Cortex of kidney (tissue), 1 donor: ENCODE measurements at places on chromosomes 7 and 10.

GRCh38 chr7:98394377-98394836, 6.5 kb downstream of the BAIAP2L1 start:
- no peak for DNase-seq

GRCh38 chr7:132915647-132916046, 166.2 kb downstream of the CHCHD3 start:
- no peak for DNase-seq

- DNase-seq = no peak
Observed at GRCh38 chr7:116632384-116632783, 39.6 kb upstream of the MET start.

GRCh38 chr7:95545007-95545615, 51.2 kb downstream of the PDK4 start:
- no peak for DNase-seq

DNA sequence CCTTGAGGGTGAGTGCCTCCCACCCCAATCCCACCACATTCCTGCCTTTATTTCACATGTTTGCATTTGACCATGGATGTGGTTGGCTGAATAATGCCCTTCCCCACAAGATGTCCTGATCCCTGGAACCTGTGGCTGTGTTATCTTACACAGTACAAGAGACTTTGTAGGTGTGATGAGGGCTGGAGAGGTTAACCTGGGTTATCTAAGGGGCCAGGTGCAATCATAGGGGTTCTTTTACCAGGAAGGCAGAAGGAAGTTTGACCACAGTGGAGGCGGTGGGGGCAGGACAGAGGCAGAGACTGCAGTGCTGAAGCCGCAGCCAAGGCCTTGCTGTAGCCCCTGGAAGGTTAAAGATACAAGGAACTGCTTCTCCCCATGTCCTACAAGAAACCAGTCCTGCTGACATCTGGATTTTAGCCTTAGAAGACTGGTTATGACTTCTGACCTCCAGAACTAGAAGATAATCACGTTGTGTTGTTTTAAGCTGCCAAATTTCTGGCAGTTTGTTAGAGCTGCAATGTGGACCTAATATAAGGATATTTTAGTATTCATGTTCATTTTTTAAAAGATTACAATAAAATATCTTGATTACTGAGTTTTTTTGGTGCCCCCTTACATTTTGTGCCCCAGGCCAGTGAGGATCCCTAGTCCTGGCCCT, 136.6 kb downstream of the ARHGAP22 start:
- DNase-seq = no peak

DNA sequence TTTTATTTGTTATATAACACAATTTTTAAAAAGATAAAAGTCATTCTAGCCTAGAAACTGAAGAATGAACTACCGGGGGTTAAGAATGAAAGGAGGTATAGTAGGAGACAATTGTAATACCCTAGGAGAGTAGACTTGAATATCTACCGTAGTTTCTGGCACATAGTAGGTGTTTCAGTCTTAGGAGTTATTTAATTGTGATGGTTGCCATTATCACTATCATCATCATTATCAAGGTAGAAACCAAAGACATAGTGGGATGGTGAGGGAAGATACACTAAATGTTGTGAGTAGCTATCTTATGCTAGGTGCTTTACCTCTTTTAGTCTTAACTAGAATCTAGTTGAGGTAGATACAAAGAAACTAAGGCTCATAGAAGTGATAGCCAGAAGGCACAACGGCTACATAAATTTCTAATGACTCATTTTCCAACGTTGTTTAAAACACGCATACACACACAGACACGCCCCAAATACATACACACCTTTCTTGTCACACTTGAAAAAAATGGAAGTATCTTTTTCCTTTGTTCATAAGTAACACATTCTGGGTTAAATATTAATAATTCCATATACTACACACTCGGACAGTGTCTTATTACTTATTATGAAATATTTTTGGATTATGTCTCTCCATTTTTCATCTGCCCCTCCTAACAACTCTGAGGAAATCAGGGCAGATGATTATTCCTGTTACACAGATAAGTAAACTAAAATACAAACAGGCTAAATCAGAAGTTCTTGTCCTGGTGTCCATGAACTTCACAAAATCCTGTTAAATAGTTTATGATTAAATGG, 2.0 kb upstream of the ANLN start:
- DNase-seq = no peak

- no peak for DNase-seq
Observed at GRCh38 chr7:81268551-81268950, 349.7 kb upstream of the SEMA3C start.

- DNase-seq = no peak
Observed at GRCh38 chr7:36967387-36967786, 243.1 kb upstream of the AOAH start.

DNA sequence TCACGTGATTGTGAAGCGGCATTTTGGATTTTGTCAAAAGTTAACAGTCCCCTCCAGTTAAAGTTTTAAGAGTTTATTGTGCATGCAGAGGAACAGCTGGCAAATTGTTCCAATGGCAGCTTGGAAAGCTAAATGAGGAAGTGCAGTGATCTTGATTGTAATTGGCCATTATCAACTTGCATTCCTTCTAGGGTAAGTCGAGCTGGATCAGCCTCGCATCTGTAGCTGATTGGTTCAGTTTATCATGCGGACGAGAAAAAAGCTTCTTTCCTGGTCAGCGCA, 566 bp downstream of the ZNF789 start:
- no peak for DNase-seq

- DNase-seq = no peak
Observed at GRCh38 chr7:47932016-47932415, 16.2 kb downstream of the PKD1L1 start.

GRCh38 chr10:62047960-62048383, 146.5 kb downstream of the ARID5B start:
- no peak for DNase-seq

DNA sequence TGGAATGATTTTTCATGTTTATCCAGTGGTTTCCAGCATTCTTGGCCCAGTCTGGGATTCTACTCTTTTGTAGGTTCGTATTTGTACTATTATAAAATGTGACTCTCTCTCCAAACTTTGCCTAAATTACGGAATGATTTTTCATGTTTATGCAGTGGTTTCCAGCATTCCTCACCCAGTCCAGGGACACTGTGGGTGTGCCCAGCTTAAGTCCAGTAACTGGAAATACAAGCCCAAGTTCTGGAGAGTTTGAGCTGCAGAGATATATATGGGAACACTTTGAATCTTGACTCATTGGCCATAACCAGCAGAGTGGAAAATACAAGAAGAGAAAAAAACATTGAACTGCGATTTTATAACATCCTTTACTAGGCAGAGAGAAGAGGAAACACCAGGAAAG, 5.9 kb upstream of the MAGI2 start:
- no peak for DNase-seq

DNA sequence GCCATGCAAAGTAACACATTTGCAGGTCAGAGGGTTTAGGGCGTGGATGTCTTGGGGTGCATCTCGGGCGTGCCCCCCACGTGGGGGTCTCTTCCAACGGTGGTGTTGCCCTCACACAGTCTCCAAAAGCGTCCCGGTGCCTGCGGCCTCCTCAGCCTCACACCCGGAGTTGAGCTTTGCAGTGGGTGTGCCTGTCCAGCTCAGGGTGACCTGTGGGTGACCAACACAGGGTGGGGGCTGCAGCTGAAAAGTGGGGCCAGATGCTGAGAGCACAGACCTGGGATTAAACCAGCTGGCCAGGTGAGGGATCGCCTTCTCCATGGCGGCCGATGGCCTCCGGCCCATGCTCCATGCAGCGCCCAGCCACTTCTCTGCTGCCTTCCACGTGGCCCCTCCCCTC, 63.1 kb downstream of the PWWP2B start:
- no peak for DNase-seq

DNA sequence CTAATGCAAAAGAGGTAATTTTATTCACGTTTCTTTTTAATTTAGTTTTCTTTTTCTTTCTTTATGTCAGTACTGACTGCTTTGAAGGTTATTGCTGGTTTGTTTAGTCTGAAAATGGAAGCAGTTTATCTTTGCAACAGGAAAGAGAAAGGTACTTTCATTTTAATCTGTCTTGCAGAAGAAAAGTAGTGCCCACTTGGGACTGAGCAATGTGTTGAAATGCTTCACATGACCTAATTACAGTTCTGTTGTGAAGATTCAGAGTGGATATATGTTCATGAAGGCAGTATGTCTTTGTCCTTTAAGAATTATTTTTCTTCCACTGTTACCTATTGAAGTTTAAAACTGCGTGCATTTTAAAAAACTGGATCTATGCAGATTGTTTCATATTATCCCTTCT, 80.1 kb downstream of the ANKIB1 start:
- no peak for DNase-seq

- no peak for DNase-seq
Observed at GRCh38 chr7:25861601-25862260, 290.3 kb upstream of the NFE2L3 start.

DNA sequence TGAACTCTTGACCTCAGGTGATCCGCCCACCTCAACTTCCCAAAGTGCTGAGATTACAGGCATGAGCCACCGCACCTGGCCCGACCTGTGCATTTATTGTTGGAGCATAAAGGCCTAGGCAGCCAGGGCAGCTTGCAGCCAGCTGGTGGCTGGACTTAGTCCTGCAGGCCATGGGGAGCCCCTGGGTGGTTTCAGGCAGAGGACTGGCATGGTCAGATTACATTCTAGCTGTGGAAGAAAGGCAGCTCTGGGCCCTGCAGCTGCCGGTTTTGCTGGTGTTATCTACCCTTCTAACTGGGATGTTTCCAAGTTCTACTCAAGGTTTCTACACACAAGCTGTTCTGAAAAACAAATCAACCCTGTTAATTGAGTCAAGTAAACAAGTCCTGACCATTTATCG, 22.7 kb upstream of the MKRN1 start:
- no peak for DNase-seq

DNA sequence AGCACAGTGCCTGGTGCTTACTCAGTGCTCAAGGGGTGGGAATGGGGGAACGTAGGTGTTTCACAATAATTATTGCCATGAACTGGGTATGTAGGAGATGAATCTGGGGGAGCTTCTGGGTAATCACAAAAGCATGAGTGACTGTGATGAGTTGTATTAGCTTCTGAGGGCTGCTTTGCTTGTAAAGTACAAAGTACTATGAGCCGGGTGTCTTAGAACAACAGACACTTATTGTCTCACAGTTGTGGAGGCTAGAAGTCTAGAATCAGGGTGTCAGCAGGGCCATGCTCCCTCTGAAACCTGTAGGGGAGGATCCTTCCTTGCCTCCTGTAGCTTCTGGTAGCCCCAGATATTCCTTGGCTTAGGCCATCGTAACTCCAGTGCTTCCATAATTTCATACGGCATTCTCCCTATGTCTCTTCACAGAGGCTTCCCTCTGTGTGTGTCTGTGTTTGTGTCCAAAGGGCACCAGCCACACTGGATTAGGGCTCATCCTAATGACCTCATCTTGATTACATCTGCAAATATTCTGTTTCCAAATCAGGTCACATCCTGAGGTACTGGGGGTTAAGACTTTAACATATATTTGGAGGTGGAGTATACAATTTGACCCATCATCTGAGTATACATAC, 84.8 kb upstream of the AGBL3 start:
- no peak for DNase-seq

DNA sequence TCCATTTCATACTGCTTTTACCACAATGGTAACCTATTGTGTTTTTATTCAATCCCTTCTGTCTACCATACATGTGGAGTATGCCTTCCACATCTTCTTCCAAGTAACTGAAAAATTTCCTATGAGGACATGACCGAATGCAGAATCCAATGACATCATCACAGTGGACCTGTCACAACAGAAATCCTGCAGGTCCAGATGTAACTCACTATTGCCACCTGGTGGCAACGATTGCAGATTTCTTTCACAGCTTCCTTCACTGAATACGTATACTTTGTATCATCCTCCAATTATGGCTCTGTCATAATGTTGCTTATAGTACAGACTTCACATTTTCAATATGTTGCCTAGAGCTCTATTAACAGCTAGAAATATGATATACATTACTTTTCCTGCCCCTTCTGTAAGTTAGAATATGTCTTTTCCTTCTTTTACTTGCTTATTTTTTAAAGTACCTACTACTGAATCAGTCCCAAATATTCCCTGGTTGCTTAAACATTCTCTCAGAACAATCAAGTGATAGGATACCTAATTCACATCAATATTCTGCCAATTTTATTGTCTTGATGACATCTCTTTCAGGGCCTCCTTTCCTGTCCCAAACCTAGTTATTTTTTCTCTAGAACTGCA, 45.4 kb downstream of the SLC13A1 start:
- no peak for DNase-seq

GRCh38 chr7:12607134-12607533, 36.6 kb downstream of the SCIN start:
- no peak for DNase-seq

GRCh38 chr7:28509251-28510025, 97.1 kb downstream of the CREB5 start:
- DNase-seq = no peak

DNA sequence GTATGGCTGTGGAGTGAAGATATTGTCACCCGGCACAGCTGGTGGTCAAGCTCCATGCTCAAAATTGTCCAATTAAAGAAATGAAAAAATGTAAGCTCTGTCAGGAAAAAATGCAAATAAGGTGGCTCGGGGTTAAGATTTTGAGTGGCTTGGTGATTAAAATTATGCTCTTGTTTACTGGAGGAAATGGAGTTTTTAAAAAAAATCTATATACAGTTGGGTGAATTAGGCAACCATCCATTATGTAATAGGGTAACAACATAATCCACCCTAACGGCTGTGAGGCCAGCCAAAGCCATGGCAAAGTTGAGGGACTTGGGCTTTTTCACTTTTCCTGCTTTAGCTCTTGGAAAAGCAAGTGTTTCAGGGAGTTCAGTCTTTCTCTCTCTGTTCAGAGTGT, 260.8 kb upstream of the HABP2 start:
- no peak for DNase-seq

DNA sequence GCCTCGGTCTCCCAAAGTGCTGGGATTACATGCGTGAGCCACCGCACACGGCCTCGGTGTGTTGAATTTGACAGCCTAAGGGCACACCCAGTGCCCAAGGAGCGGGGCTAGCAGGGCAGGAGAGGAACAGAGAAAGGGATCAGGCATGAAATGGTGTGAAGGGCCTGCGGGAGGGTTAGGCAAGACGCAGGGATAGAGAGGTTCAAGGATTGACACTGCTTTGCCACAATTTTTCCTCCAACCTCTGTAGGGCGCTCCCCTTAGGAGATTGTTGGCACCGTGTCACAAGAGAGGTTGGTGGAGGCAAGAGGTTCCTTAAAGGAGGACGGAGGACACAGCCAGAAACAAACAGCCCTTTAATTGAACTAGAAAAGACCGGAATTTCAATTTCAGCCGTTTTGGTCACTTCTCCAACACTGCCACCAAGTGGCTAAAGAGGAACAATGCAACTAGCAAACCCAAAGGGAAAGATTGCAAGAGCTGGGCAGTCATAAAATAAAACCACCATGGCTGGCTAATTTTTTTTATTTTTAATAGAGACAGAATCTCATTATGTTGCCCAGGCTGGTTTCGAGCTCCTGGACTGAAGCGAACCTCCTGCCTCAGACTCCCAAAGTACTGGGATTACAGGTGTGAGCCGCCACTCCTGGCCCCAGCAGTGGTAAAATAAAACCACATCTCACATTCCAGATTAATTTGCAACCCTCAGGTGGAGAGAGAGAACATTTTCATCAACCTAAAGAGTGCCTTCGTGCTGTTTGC, 6.9 kb upstream of the CREB3L2 start:
- no peak for DNase-seq

- no peak for DNase-seq
Observed at GRCh38 chr10:72808001-72808400, 85.5 kb upstream of the OIT3 start.
